Parietal lobe (tissue), 2 donors: ENCODE measurements at places on chromosomes 4 and X. TPM values are rescaled to one million over a fixed set of nuclear protein-coding genes. Genes with fewer than 3 reads are reported as not detected.

Gene NHSL2
- total RNA-seq = 1.3 TPM

Gene NDP
- total RNA-seq = 16.0 TPM

Gene CCSER1
- 336 TPM for total RNA-seq

Gene IL13RA2
- 5.9 TPM for total RNA-seq

Gene MRFAP1L1
- 87.0 TPM for total RNA-seq

Gene FRG2
- not detected for total RNA-seq

Gene NDST4
- 1.6 TPM for total RNA-seq

Gene GLRA2
- total RNA-seq = 86.1 TPM

Gene SPRY1
- total RNA-seq = 14.4 TPM

Gene CXCL8
- not detected for total RNA-seq

Gene GJB1
- total RNA-seq = not detected

Gene KLF3
- total RNA-seq = 30.0 TPM

Gene GPC3
- total RNA-seq = 1.3 TPM

Gene NPY1R
- total RNA-seq = 40.4 TPM

Gene GC
- total RNA-seq = not detected

Gene ARAP2
- 101 TPM for total RNA-seq

Gene RHOXF2
- not detected for total RNA-seq

Gene CYSLTR1
- 0.63 TPM for total RNA-seq

Gene IBSP
- not detected for total RNA-seq

Gene CXorf49
- not detected for total RNA-seq

Gene PRKX
- 26.6 TPM for total RNA-seq

Gene MAGEE1
- total RNA-seq = 11.0 TPM

Gene MID2
- total RNA-seq = 12.2 TPM

Gene TCEAL4
- 55.1 TPM for total RNA-seq

Gene BMPR1B
- 8.5 TPM for total RNA-seq

Gene CTAG2
- not detected for total RNA-seq

Gene TXK
- total RNA-seq = 2.8 TPM

Gene ATP7A
- total RNA-seq = 21.0 TPM

Gene GPR173
- 36.0 TPM for total RNA-seq

Gene GRPR
- total RNA-seq = 0.63 TPM

Gene YIPF7
- total RNA-seq = 2.5 TPM

Gene XIAP
- total RNA-seq = 62.3 TPM

Gene TMSB15A
- total RNA-seq = 163 TPM

Gene CD38
- 9.1 TPM for total RNA-seq

Gene EFNB1
- total RNA-seq = 24.7 TPM

Gene DMRTC1
- not detected for total RNA-seq

Gene ASB11
- not detected for total RNA-seq

Gene MAGEA2
- total RNA-seq = not detected

Gene TMEM47
- total RNA-seq = 32.2 TPM

Gene ADH7
- not detected for total RNA-seq

Gene KIF4A
- total RNA-seq = 4.1 TPM

Gene NPY5R
- total RNA-seq = 13.1 TPM

Gene MYOZ2
- total RNA-seq = 0.63 TPM

Gene SEC24D
- 12.8 TPM for total RNA-seq

Gene UGT2B7
- not detected for total RNA-seq

Gene AKAP14
- not detected for total RNA-seq

Gene MSANTD1
- 11.0 TPM for total RNA-seq

Gene SCD5
- total RNA-seq = 270 TPM

Gene APLN
- total RNA-seq = 3.1 TPM
